ENCODE measurements at places on chromosomes 13 and 19.

- DNase-seq = no peak
These were observed 34.4 kb upstream of the ABCC4 start for GRCh38 chr13:95335667-95336066.

DNA sequence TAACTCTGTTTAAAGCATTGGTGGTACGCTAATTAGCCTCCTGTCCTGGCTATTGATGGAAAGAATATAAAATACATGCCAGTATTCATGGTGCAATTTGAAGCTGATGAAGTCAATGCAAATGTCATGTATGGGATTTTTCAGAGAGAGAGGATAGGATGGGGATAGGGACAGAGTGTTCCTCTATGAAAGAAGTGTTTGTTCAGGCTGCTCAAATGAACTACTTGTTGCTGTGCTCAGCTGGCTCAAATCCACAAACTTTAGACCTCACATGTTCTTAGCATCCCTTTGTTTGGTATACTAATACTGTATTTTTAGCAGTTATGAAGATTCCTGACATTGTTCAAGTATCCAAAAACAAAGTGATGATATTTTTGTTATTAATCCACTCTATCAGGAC, 116.5 kb downstream of the SLITRK1 start:
- DNase-seq = no peak

DNA sequence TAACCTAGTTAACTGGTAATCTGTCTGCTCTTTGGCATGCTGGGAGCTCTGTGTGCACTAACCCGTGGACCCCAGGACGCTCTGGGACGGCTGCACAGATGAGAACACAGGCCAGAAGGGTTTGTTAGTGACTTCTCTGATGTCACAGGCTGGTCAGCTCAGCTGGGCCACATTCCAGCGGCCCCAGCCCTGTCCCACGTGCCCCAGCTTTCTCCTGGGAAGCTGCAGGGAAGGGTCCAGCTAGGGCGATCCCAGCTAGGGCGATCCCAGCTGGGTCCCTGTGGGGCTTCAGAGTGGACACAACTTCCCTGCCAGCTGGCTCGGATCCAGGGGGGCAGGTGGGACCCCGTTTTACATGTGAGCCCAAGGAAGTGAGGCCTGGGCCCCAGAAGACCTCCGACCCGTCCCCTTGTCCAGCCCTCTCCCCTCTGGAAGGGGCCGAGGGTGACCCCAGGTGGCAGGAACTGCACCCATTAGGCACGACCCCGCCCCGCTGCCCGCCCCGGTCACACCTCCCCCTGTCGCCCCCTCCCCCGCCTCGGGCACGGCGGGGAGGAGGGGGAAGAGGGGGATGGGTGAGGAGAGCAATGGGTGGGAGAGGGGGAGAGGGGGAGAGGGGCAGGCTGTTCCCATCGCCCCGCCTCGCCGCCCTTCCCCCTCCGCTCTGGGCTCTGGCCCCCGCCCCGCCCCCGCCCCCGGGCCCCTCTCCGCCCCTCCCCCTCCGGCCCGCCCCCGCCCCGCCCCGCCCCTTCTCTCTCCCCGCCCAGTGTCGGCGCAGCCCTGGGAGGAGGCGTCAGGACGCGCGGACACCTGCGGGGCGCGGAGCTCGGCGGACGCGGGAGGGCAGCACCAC, 75.2 kb upstream of the MCF2L start:
- DNase-seq = peak; percentile 79

DNA sequence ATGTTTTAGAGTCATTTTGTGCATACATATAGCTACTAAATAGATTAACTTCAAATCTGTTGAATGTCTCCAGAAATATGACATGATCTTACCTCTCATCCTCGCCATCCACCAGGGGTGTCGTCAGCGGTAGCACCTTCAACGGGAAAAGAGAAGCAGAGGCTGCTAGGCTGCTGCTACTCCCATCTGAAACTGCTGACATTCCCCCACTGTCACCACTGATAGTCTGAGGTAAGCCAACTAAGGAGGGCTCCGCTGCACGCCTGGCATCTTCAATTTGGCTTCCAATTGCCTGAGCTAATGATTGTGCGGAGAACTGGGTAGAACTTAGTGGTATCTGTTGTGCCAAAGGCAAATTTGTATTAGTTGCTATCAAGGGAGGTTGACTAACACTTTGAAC, 3.1 kb downstream of the TSC22D1 start:
- no peak for DNase-seq

- no peak for DNase-seq
These were observed 1306.2 kb upstream of the PCDH20 start for GRCh38 chr13:62721893-62722292.

GRCh38 chr13:112835344-112835743, 133.7 kb upstream of the MCF2L start:
- no peak for DNase-seq

DNA sequence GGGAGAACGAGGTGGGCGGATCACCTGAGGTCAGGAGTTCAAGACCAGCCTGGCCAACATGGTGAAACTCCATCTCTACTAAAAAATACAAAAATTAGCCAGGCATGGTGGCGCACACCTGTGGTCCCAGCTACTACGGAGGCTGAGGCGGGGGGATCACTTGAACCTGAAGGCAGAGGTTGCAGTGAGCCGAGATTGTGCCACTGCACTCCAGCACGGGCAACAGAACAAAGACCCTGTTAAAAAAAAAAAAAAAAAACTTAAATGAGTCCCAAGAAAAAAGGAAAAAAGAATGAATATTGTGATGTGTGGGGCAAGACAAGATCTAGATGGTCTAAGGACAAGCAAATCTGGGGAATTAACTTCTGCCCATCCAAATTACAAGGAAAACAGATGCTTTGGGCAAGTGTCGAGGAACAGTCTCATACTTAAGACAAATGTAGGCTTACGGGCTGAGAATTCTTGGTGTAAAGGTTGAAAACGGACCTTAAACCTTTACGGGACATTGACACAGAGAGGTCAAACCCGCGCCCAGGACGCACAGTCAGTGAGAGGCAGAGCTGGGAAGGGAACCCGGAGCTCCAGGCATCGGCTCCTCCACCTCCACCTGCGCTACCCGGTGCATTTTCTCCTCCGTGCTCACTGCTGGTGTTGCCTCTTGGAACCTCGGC, 656 bp upstream of the ZNF324 start:
- DNase-seq = no peak

DNA sequence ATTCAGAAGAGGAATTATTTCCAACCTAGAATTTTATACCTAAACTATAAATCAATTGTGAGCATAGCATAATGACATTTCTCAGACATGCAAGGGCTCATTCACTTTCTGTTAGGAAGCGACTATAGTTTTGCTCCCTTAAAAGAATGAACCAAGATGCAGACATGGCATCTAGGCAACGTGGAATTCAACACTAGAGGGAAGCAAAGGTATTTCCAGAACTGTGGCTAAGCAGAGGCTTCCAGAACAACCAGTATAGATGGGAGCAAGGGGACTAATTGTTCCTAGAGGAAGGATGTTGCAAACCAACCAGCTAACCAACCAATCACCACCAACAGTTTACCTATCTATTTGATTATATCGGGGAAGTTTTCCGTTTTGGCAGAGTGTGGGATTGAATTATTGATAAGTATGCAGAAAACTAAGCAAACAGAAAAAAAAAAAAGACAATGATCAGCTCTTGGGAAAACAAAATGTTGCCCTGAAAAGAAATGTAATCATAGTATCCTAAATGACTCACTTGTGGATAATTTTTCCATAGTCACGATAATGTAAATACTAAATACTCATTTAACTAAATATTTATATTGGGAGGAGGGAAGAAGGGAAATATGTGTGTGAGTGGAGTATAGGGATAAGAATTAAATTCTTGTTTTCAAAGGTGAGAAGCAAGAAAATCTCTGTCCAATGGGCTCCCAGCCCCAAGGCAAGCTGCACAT, 21.1 kb downstream of the ARL11 start:
- no peak for DNase-seq

GRCh38 chr19:58317476-58318072, 9.2 kb upstream of the ZSCAN22 start:
- DNase-seq = no peak

- DNase-seq = peak; percentile 26
These were observed 161.5 kb downstream of the MZT1 start for GRCh38 chr13:72565893-72566292.

DNA sequence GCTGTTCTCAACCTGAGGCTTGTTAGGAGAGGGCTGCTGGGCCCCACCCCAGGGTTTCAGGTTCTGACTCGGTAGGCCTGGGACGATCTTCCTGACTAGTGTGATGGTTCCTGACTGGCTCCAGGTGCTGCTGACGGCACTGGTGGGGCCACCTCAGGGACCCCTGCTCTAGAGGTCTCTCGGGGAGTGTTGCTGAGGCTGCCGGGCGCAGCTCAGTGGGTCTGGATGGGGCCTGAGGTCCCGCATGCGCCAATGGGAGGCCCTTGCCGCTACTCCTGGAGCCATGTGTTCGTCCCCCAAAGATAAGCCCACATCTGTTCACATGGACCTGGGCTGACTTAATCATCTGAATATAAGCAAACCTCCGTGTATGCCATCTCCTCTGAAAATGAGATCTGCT, 133.0 kb downstream of the ATP11A start:
- DNase-seq = no peak

DNA sequence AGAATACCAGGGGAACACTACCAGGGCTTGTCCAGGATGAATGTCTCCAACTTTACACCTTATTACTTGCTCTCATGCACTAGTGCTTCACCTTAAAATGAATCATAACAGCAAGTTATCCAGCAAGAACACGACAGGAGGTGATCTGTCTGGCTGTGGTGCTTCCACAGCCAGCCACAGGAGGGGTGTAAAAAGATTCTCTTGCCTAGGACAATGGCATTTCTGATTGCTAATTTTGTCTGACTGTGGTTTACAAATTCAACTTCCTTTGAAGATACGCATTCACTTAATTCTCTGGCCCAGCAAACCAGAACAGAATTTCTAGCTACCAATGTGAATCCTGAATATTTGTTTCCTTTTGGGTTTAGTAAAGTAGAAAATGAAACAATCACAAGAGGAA, 23.1 kb upstream of the COG3 start:
- DNase-seq = no peak

DNA sequence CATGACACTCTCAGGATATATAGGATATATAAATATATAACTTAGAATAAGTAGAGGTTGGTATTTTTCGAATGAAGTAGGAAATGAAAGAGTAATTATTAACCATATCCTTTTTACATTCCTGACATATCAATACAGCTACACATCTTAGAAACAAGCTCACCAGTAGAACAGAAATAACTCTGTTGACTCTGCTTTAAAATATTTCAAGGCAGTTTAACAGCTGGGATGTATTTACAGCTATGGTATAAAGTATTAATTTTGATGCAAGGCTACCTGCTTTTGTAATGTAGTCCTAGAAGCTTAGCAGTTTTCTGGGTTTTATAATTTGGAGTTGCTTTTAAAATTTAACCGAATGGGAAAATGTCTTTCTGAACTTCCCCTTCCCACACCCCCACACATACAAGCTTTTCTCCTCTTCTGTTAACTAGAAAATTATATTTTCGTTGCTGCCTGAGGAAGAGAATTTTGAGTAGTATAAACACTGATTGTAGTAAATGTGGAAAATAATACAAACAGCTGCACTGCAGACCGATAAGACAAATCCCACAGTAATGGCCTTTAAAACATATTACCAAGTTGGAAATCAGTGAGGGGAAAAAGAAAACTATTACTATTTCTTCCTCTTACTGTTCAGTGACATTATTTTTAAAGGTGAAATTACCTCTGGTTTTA, 147.7 kb downstream of the GGACT start:
- no peak for DNase-seq

DNA sequence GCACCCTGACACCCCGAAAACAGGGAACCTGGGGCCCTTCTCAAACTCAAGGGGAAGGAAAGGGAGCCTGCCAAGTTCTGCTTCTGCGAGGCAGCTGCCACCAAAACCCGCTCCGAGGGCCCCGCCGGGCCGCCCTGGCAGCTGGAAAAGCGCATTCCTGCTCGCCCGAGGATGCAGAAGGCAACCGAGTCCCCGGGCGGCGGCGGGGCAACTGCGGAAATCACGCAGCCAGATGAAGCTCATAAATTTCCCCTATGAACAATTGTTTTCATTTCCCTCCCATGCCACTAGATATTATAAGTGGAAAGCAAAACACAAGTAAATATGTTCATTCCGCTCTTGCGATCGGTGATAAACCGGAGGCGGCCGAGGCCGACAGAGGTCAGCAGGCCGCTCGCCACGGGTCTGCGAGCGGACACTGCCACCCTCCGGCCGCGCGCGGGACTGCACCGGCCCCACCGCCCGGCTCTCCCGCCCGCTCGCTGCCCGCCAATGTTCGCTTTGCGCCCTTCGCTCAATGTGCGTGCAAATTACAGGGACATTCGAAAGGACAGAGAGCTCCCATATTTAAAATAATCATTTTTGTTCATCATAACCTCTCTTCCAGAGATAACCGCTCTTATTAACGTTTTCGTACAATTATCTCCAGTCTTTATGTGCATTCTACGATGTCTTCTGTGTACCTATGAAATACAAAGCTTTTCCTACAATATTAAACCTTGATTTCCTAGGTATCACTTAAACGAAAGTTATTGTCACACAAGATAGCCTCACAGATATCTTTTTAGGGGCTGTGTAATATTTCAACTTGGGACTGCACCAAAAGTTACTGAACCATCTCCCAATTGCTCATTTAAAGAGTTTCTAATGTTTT, 120.8 kb upstream of the ZNF507 start:
- no peak for DNase-seq

DNA sequence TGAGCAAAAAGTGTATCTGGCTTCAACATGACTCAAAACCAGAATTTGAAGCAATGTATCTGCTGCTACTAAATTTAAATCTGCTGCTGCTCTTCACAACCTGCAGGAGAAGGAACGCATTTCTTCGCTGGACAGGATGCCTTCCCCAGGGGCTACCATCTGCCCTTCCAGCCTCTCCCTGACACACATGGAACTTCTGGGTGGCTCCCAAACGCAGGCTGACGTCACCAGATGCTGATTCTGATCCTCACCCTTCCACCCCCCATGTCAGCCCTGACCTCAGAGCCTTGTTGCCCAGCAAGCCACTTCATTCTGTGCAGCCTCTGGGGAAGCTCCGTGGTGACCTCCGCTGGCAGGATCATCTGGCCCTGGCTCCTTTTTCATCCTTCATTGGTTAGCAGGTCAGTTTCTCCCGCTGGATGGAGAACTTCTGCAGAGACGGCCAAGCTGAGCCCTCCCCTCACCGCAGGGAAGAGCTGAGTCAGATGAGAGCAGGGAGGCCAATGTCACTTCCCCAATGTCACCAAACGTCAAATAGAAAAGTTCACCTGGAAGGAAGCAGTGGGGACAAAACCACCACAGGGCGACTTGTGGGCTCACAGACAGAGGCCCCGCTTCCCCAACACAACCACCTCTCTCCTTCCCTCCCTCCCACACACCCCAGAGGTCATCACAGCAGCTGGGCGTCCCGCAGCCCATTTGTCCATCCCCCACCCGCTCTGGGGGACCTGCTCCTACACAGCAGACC, 14.0 kb upstream of the RAB20 start:
- no peak for DNase-seq

All from NCI-H1105 treated with DMSO at 0.1 percent for 48 hours (cell line).